Adrenal gland (tissue), 19 donors: ENCODE measurements at places on chromosomes 12 and 14.

- H3K27me3 ChIP-seq: no peaks in the 10 kb centered on the region
- peak overlapping the region; percentile 100 for H3K27ac ChIP-seq
- H3K36me3 ChIP-seq: no peaks in the 10 kb centered on the region
Observed at GRCh38 chr14:49893309-49894213, 679 bp downstream of the ARF6 start.

DNA sequence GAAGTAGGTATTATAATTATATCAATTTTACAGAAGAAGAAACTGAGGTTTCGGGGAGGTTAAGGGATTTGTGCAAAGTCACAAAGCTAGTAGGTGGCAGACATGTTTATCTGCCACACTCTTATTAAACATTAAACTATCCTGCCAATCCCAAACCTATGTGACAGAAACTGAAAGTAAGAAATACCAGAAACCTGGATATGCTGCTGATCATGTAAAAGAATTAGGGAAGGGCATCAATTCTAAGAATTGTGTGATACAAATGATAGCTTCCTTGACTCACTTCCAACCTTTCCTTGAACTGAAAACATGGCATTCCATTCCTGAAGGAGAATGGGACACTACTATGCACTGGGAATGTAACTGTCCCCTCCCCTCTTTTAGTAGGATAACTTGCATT lies 16.9 kb downstream of the TAOK3 start:
- H3K4me1 ChIP-seq: peaks cover 11% of the 10 kb centered on the region
- H3K27me3 ChIP-seq: no peaks in the 10 kb centered on the region
- H3K36me3 ChIP-seq: no peaks in the 10 kb centered on the region
- H3K4me3 ChIP-seq: no peak overlapping the region

DNA sequence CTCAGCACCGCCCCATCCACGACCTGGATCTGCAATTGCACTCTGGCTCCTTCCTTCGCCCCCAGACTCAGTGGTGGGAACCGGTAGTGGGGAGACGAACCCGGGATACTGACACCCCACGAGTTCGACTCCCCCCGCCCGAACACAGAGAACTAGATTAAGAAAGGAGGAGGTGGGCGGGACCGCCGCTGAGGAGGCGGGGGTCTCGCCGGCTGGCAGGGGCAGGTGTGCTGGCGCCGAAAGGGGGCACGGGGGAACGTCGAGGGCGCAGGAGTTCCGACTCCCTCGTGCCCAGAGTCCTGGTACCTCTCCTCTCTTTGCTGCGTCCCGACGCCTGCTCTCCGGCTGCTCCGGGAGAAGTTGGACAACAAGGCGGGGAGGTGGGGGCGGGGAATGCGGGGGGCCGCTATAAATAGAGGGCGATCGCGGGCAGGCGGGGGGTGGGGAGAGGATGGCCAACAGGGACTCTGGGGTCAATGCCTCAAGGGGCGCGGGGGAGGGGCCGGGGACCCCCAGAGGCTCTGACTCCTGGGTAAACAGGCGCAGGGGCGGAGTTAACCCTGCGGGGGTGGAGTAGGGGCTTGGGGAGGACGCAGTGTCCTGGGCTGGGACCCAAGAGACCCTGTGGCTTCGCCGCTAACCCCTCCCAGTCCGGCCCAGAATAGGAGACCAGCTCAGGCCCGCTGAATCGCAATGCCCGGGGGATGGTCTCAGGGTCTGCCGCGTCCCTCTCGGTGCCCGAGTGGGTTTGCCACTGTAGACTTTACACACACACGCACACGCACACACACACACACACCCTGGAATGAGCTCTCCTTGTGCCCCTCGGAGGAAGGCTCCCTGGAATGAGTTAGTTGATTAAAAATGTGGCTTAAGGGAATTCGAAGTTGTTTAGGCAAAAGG lies 761 bp upstream of the NDRG2 start:
- peak overlapping the region; percentile 43 for H3K27ac ChIP-seq
- H3K36me3 ChIP-seq: no peaks in the 10 kb centered on the region
- H3K27me3 ChIP-seq: no peaks in the 10 kb centered on the region
- peak; percentile 50 for DNase-seq
- H3K4me3 ChIP-seq: peak overlapping the region; percentile 37

GRCh38 chr14:87034680-87035079 lies 958.3 kb downstream of the GALC start:
- DNase-seq: no peak
- no peak overlapping the region for H3K4me3 ChIP-seq
- no peak overlapping the region for H3K27ac ChIP-seq
- no peaks in the 10 kb centered on the region for H3K4me1 ChIP-seq
- H3K27me3 ChIP-seq: no peaks in the 10 kb centered on the region

DNA sequence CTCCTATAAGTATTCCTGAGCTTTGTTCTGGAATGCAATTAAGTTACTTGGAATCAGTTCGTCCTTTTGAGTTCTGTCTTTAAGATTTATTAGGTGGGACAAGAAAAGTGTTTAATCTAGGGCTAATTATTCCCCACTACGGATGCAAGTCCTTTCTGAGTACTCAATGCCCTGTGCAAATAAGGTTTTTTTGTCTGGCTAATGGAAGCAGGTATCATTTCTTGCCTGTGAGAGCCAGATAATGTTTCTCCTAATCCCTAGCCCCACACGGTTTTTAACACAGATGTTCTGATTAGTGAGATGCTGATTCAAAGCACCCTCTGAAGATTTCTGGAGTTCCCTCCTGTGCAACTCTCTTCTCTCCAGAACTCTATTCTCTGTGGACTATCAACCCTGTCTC lies 296.6 kb upstream of the PRICKLE1 start:
- H3K36me3 ChIP-seq: no peaks in the 10 kb centered on the region
- H3K4me3 ChIP-seq: no peak overlapping the region
- no peak overlapping the region for H3K27ac ChIP-seq
- no peaks in the 10 kb centered on the region for H3K27me3 ChIP-seq
- H3K4me1 ChIP-seq: no peaks in the 10 kb centered on the region

GRCh38 chr12:267581-268482 lies 5.2 kb upstream of the SLC6A13 start:
- H3K4me3 ChIP-seq: no peak overlapping the region
- H3K4me1 ChIP-seq: no peaks in the 10 kb centered on the region
- no peak for DNase-seq
- H3K27me3 ChIP-seq: no peaks in the 10 kb centered on the region
- H3K27ac ChIP-seq: no peak overlapping the region
- H3K36me3 ChIP-seq: no peaks in the 10 kb centered on the region

GRCh38 chr14:75417674-75418073 lies 10.1 kb upstream of the JDP2 start:
- no peak for DNase-seq
- no peaks in the 10 kb centered on the region for H3K36me3 ChIP-seq
- H3K27me3 ChIP-seq: no peaks in the 10 kb centered on the region
- H3K4me3 ChIP-seq: no peak overlapping the region
- no peaks in the 10 kb centered on the region for H3K4me1 ChIP-seq

DNA sequence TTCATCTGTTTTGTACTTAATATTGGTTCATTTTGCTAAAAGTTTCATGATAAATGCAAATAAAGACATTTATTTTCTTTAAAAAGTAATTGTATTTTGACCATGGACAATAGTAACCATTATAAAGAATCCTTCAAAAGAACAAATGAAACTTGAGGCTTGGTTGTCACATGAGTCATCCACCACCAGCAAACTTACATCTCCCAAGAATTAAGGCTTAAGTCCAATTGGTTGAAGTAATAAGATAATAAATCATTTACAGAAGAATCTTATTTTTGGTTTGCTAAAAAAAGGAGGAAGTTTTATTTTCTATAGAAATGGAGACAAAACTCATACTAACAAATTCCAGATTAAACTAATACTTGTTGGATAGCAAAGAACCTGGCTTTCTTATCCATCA lies 84.8 kb upstream of the KITLG start:
- no peaks in the 10 kb centered on the region for H3K36me3 ChIP-seq
- H3K27me3 ChIP-seq: no peaks in the 10 kb centered on the region
- DNase-seq: no peak
- H3K4me1 ChIP-seq: no peaks in the 10 kb centered on the region
- no peak overlapping the region for H3K27ac ChIP-seq

GRCh38 chr12:50678650-50679365 lies 85.1 kb upstream of the ATF1 start:
- peaks cover 24% of the 10 kb centered on the region for H3K36me3 ChIP-seq
- no peak overlapping the region for H3K4me3 ChIP-seq
- no peak for DNase-seq

DNA sequence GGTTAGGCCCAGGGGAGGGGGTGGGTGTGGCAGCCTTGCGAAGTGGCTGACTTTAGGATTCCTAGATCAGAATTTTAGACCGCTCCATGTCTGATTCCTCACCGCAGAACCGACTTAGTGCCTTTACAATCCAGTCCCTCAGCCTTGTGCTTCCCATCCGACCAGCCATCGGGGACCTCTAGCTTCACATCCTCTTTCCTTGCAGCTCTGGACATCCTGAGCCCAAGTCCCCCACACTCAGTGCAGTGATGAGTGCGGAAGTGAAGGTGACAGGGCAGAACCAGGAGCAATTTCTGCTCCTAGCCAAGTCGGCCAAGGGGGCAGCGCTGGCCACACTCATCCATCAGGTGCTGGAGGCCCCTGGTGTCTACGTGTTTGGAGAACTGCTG lies 557 bp downstream of the COPS7A start:
- peak; percentile 27 for DNase-seq
- H3K4me1 ChIP-seq: peaks cover 12% of the 10 kb centered on the region
- H3K27me3 ChIP-seq: no peaks in the 10 kb centered on the region
- peak overlapping the region; percentile 94 for H3K27ac ChIP-seq
- no peaks in the 10 kb centered on the region for H3K36me3 ChIP-seq
- peak overlapping the region; percentile 53 for H3K4me3 ChIP-seq

- peak; percentile 58 for DNase-seq
- peak overlapping the region; percentile 33 for H3K4me3 ChIP-seq
- H3K27me3 ChIP-seq: no peaks in the 10 kb centered on the region
- H3K4me1 ChIP-seq: peaks cover 47% of the 10 kb centered on the region
- H3K36me3 ChIP-seq: no peaks in the 10 kb centered on the region
Observed at GRCh38 chr12:54033106-54033979, 493 bp downstream of the HOXC5 start.

DNA sequence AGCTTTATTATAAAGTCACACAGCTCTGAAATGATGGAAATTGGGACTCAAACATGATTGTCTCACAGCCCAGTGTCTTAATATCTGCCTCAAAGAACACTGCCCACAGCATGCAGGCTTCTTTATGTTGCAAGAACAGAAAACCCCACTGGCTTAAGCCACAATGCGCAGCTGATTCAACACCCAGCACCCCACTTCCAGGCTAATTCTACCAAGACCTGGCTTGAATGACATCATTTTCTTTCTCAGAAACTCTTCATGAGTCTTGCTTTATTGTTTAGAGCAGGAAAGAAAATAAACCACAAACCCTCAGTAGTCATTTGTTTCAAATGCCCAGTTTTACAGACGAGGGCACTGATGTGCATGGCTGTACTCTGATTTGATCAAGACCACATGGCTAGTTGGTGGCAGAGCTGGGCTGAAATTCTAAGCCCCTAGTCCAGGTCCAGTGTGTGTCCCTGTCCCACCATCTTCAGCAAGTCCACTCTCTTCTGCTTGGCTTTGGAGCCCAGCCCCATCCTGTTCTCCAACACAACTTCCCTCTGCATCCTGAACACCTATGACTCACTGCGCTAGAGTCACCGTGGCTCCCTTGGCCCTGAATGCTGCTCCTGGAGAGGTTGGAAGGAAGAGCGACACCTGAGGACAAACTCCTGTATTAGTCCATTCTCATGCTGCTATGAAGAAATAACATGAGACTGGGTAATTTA lies 50.3 kb upstream of the SRSF5 start:
- no peak for DNase-seq
- H3K4me3 ChIP-seq: no peak overlapping the region
- no peaks in the 10 kb centered on the region for H3K27me3 ChIP-seq
- H3K4me1 ChIP-seq: peaks cover 27% of the 10 kb centered on the region
- peaks cover 1% of the 10 kb centered on the region for H3K36me3 ChIP-seq
- H3K27ac ChIP-seq: no peak overlapping the region

DNA sequence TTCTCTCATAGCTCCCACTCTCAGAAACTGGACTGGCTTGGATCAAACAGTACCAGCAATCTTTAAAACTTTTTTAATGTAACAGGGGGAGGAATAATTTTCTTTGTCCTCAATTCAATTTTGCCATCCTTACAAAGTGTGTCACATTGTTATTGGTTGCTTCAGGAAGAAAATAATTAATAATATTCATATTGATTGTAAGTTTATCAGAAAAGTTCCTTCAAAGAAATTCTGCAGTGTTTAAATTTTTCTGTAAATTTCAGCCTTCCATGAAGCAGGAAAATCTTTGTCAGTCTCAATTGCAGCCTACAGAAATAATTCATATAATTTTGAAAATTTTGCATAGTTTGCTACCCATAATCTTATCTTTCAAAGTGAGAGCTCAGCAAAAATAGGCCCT lies 1119.1 kb upstream of the ATXN7L3B start:
- no peak overlapping the region for H3K27ac ChIP-seq
- no peak overlapping the region for H3K4me3 ChIP-seq

DNA sequence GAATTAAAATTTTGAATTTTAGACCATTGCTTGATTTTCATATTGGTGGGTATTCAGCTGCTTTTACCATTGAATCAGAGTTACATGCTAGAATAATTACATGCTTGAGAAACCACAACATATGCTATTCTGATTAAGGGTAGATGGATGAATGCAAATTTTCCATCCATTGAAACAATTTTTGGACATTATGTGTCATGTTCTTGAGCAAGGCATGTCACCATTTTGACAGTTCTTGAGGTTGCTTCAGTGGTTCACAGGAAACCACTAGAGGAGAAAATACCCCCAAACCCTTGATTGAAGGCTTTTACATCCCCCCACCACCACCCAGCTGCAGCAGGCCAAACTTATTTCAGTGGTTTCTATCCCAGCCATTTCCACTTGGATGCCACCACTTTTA lies 13.5 kb downstream of the UBR7 start:
- H3K4me3 ChIP-seq: no peak overlapping the region
- H3K4me1 ChIP-seq: no peaks in the 10 kb centered on the region
- no peak for DNase-seq
- no peaks in the 10 kb centered on the region for H3K27me3 ChIP-seq
- no peak overlapping the region for H3K27ac ChIP-seq

GRCh38 chr12:28222081-28222700 lies 31.9 kb downstream of the CCDC91 start:
- no peak overlapping the region for H3K27ac ChIP-seq
- no peaks in the 10 kb centered on the region for H3K36me3 ChIP-seq
- no peaks in the 10 kb centered on the region for H3K27me3 ChIP-seq
- peaks cover 4% of the 10 kb centered on the region for H3K4me1 ChIP-seq
- H3K4me3 ChIP-seq: no peak overlapping the region
- no peak for DNase-seq

GRCh38 chr12:4905316-4905715 lies 4.4 kb upstream of the KCNA1 start:
- no peak overlapping the region for H3K4me3 ChIP-seq
- H3K4me1 ChIP-seq: peaks cover 11% of the 10 kb centered on the region
- peaks cover 25% of the 10 kb centered on the region for H3K27me3 ChIP-seq
- DNase-seq: no peak

GRCh38 chr14:91258011-91258618 lies 13.6 kb upstream of the GPR68 start:
- no peak overlapping the region for H3K4me3 ChIP-seq
- H3K27me3 ChIP-seq: no peaks in the 10 kb centered on the region
- peaks cover under 1% of the 10 kb centered on the region for H3K4me1 ChIP-seq
- H3K27ac ChIP-seq: peak overlapping the region; percentile 63
- DNase-seq: no peak
